Stimulated activated CD4-positive, alpha-beta T cell treated with anti-CD3 and anti-CD28 coated beads, Interleukin-1b, Interleukin-23, amount 100 ng/mL, for 1 hour (primary cell): ENCODE measurements at places on chromosomes 1 and 21.

GRCh38 chr1:205936311-205936710 lies 6.9 kb downstream of the SLC26A9 start:
- DNase-seq, result no peak

GRCh38 chr1:47803815-47804501 lies 193.2 kb downstream of the TRABD2B start:
- no peak for DNase-seq

- no peak for DNase-seq
Measured at GRCh38 chr1:187121661-187122060, 292.9 kb downstream of the PLA2G4A start.

DNA sequence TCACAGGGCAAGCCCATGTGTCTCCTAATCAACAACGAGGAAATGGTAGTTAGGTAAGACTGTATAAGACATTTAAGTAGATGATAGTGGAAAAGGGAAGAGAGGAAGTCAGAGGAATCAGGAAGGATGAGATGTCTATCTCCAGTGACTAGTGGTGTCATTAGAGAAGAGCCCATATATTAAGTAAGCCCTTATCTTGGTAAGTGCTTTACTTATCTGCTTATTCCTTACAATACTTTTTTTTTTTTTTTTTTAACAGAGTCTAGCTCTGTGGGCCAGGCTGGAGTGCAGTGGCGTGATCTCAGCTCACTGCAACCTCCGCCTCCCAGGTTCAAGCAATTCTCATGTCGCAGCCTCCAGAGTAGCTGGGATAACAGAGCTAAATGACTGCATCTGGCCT lies 29.5 kb downstream of the RNF11 start:
- no peak for DNase-seq

DNA sequence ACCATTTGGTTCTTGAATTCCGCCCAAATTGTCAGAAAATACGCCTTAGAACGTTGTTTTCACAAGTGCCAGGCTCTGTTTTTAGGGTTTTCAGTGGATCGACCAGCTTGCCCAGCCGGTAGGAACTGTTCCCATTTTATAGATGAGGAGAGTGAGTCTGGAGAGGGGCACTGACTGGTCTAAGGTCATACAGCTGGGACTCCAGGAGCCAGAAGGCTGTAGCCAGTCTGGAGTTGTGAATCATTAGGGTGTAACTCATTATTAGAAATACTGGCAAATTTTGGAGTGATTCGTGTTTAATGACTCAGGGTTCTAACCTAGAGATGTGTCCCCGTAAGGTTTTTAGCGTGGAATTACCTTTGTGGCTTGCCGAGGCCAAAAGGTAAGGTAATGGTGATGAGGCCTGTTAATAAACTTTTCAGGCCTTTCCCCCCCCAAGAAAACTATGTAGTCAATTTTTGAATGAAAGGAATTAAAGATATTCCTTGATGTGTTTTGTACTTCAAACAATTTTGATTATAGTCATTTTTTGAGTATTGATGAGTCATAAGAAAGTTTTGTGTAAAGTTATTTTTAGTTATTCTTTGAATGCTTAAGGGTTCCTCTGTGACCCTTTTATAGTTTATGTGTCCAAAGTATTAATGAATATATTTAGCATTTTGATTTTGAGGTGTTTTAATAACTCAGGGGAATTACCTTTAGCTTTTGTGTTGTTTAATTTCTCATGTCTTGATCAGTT lies 2.1 kb downstream of the DYRK1A start:
- no peak for DNase-seq

GRCh38 chr1:36717431-36717830 lies 234.7 kb upstream of the CSF3R start:
- no peak for DNase-seq

- DNase-seq, result no peak
Measured at GRCh38 chr1:9429342-9429711, 109.9 kb upstream of the SLC25A33 start.

GRCh38 chr21:38822778-38823238 lies 17.1 kb downstream of the ETS2 start:
- DNase-seq, result no peak

DNA sequence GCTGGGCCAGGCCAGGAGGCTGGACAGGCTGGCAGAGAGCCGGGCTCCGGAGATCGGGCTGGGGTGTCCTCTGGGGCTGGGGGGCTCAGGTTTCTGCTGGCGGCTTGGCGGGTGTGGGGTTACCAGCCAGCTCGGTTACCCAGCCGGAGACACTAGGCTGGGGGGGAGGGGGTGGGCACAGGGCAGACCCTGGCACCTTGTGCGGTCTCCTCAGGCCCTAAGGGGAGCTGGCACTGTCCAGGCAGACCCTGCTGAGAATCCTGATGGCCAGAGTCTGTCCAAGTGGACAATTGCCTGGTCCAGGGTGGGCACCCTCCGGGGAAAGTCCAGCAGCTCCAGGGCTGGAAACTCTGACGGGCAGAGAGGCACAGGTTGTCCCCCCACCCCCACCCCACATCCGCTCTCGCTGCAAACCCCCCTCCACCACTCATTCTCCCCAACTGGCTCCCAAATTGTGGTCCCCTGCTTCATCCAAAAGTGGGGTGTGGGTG lies 6.7 kb downstream of the ZBTB7B start:
- DNase-seq, result no peak

DNA sequence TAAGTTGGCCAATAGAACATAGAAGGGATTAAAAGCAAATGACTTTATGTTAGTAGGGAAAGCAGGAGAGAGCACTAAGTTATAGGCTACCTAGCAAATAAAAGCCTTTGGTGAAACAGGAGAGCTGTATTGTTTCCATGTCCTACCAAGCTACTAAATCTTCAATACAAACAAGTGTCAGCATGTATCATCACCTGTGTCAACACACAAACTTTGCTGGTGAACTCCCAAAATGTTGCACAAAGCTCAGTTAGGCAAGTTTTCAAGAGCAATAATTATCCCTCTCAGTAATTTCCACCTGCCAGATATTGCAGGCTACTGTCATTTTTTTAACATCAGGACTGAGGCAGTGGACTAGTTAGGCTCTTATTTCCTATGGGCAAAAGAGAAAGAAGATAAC lies 77.7 kb upstream of the ADAM30 start:
- no peak for DNase-seq

DNA sequence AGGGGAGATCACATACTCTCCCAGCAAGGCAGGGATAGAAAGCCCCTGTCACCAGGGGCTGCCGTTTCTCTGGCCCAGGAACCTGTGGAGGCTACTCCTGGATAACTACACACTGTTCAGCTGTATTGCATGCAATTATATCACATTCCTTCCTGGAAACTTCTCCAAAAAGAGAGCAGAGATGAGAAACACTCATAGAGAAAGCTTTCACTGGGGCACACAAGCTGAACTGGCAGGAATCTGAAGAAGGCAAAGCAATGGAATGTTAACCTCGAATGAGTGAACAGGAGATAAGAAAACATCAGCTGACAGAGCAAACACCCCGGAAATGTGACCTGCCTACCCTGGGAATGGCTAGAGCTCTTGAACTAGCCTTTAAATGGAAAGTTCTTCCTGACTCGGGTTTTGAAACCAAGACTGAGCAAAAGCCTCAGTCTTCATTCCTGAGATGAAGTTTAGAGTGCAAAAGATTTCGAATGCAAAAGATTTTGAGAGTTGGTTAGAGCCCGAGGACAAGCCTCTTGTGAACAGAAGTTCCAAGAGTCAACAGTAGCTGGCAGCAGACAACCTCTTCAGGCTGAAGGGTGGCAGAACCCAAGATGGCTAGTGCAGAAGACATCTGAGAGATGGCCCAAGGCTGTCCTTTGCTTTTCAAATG lies 32.3 kb downstream of the CCN1 start:
- no peak for DNase-seq

DNA sequence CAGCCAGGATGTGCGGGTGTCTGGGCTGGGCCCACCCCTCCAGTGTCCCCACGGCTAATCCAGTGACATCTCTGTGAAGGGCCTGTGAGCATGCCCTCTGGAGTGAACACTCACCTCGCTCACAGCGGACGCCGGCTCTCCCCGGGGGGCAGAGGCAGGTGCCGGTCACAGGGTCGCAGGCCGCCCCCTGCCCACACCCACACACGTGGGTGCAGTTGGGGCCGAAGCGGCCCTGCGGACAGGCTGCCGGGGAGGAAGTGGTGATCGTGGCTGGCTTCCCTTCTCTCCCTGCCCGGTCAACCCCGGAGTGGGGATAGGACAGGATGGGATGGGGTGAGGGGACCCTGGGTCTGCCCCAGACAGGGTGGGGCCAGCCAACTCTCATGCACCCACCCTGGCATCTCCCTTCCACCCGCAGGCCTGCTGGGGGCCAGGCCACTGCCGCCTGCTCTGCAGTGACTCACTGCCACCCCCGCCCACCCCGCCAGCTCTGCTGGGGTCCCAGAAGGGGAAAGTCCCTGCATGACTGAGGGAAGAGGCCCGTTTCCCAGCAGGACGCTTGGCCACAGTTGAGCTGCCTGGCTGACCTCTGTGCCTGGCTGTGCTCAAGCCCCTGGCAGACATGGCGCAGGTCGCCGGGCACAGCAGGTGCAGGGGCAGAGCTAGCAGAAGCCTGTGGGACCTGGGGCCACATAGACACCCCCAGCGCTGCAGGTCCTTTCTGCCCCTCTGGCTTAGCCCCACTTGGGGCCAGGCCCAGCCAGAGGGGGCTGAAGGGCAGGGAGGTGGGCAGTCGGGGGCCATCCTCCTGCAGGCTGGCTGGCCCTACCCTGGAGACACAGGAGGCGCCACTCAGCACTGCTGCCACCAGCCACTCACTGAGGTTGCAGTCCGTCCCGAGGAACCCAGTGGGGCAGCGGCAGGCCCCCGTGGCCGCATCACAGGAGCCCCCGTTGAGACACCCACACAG lies 41.6 kb downstream of the ARHGEF16 start:
- DNase-seq, result no peak

DNA sequence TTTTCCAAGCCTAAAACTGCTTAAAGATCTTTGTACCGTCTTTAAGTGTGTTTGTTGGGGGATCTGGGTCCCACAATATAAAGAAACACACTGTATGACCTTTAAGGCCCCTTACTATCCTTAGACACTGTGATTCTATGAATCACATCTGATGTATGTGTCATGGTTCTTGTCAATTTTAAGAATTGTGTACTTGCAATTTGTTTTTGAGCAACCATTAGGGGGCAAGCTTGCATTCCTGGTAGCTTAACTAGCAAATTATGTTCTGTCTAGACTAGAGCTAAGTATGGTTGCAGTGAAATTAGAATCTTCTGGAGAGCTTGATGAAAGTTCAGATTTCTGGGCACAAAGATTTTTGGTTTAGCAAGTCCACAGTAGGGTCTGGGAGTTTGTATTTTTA lies 219.5 kb downstream of the TPR start:
- DNase-seq, result no peak

- no peak for DNase-seq
Measured at GRCh38 chr1:233085566-233085965, 135.2 kb downstream of the NTPCR start.

DNA sequence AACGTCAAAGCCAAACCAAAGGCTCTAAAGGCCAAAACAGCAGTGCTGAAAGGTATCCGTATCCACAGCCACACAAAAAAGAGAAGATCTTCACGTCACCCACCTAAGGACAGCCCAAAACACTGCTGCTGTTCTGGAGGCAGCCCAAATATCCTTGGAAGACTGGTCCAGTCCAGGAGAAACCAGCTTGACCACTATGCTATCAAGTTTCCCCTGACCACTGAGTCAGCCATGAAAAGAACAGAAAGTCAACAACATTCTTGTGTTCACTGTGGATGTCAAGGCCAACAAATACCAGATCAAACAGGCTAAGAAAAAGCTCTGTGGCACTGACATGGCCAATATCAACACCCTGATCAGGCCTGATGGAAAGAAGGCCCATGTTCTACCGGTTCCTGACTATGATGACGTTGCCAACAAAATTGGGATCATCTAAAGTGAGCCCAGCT lies 32.1 kb downstream of the ARID4B start:
- no peak for DNase-seq

DNA sequence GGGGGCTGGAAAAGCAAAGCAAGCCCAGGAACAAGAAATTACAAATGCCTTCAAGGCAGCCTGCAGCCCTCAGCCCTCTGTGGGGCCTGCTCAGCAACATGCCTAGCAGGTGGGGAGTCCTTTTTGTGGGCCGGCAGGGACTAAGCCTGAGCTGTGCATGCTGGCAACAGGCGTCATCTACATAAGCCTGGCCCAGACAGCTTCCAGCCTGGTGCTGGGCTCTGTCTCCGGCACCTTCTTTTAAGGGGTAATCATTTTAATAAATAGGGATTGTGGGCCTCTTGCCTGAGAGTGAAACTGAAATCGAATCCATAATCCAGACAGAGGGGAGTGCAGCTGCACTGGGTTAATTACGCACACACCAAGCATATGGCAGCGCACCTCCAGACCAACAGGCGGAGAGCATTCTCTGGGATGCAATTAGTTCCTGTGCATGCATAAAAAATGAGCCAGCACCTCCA lies 96.6 kb downstream of the DDX20 start:
- DNase-seq, result no peak

DNA sequence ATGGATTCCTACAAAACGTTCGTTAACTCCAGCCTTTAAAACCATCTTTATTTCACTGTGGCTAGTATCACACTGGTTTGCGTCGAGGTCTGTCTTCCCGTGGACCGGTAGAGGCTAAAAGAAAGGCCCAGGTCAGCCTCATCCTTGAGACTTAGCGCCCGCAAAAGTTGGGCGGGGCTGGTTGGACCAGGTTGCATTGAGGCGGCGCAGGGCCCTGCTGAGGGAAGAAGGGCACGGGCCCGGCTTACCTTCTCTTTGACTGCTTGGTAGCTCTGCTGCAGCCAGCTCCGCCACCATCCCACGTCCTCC lies 455 bp downstream of the BSDC1 start:
- no peak for DNase-seq

DNA sequence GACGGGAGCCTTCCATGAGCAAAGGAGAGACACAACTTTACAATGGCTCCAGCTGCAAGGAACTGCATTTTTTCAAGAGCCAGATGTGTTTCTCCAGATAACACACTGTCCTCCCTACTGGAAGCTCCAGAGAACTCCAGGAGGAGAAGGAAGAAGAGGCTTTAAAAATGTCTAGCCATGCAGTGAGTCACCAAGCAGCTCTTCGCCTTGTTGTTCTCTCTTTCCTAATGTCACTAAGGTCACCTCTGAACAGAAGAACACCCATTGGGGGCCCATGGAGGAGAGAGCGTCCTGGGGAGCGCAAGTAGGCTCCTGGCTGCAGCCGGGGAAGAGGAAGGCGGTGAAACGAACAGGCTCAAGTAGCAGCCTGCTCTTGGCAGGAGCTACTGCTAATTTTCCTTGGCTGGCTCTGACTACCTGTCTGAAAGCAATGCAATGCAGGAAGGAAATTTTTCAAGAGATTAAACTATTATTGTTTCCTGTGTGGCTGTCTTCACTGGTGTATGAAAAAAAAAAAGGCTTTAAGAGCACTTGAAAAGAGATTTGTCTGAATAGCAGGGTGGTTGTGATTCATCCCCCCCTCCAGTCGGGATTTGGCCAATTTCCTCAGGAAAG lies 321.9 kb downstream of the SETD4 start:
- no peak for DNase-seq

GRCh38 chr21:30620080-30620479 lies 347 bp upstream of the KRTAP20-4 start:
- no peak for DNase-seq

- DNase-seq, result no peak
Measured at GRCh38 chr1:50833216-50833615, 126.9 kb downstream of the FAF1 start.

DNA sequence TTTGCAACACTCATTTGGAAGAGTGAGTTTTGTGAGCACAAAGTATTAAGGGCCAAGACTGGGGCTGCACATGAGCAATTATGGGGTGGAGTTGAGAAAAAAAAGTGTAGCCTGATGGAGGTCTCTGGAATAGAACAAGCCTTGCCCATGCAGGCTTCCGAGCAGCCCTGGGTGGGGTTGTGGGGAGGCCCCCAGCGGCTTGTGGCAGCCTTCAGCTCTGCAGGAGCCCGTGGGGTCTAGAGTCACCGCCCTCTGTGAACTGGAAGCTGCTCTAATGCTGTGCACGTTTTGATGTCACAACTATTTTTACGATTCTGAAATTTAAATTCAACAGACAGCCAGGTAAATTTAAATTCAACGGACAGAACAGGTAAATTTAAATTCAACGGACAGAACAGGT lies 58.9 kb downstream of the BACE2 start:
- DNase-seq, result no peak
